ENCODE measurements at places on chromosomes 6 and 20. TPM values are rescaled to one million over a fixed set of nuclear protein-coding genes. Genes with fewer than 3 reads are reported as not detected.
A peak's percentile ranks its signal among the peaks of the same experiment; 100 is the strongest.

DNA sequence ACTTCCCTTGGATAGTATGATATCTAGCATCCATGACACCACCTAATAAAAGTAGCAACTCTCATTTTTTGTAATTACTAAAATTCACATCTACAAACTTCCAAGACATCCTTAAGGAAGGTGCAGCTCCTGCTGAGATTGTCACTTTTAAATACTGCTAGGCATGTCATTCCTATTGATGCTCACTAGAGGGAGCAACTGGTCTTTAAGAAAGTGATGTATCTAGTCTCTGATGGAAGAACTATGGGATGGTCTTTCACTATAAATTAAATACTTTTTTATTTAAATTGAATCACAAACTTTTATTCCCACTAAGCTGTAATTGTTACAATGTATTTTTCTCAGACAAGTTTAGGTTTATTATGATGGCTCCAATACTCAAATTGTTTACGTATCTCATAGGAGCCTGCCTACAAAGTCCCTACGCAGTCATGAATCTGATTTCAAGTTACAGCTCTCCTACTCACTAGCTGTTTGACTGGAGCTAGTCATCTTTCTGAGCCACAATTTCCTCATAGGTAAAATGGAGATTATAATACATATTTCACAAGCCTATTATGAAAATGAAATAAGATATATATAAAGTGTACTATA is 8.1 kb upstream of the TSPYL1 start:
- DNase-seq, result no peak

Gene KCNK16
- not detected for polyA plus RNA-seq

- DNase-seq, result no peak
Observed at GRCh38 chr20:51567622-51568021, 25.1 kb upstream of the NFATC2 start.

DNA sequence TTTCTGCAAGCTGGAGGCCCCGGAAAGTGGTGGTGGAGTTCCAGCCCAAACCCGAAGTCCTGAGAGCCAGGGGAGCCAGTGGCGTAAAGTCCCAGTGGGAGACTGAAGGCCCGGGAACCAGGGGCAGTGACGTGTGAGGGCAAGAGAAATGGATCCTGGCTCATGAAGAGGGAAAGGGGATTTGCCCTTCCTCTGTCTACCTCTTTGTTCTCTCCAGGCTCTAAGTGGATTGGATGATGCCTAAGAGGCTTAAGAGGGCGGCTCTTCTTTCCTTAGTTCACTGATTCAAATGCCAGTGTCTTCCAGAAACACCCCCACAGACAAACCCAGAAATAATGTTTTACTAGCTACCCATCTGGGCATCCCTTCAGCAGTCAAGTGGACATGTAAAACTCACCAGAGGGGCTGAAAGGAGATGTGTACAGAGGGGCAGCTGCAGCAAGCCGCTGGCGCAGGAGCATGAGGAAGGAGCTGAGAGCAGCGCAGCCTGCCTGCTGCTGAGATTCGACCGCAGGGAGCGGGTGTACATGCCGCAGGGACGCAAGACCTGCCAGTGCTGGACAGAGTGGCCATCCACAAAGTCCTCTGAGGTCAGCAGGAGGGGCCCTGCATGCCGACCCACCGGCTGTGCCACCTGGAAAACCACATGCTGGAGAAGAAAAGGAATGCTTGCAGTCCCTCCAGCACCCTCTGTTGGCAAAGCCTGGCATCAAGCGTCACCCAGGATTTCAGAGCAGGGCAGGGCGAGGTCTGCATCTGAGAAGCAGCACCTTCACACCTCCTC is 29.5 kb downstream of the CDYL start:
- peak; percentile 32 for DNase-seq

DNA sequence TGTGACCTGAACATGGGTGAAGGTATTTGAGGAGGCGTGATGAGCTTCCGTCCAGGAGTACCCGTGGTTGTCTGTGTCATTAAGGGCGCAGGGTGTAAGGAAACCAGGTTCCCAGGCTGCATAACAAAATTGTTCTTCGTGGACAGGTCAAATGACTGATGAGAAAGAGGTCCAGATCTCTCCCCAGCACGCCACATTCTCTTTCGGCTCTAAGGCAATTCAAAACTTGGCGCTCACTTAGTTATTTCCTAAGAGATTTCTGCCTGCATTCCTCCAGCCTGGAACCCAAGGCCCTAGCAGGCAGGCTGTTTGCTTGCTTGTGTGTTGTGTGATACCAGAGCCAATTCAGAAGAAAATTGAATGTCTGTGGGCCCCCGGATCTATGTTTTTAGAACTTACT is 139.9 kb downstream of the AGPAT4 start:
- DNase-seq, result no peak

GRCh38 chr6:158131926-158132325 is 36.1 kb downstream of the SERAC1 start:
- no peak for DNase-seq

Gene HLA-DOA
- polyA plus RNA-seq, result 4.2 TPM

Gene DEFB113
- not detected for polyA plus RNA-seq

Gene PLCB1
- 36.5 TPM for polyA plus RNA-seq

DNA sequence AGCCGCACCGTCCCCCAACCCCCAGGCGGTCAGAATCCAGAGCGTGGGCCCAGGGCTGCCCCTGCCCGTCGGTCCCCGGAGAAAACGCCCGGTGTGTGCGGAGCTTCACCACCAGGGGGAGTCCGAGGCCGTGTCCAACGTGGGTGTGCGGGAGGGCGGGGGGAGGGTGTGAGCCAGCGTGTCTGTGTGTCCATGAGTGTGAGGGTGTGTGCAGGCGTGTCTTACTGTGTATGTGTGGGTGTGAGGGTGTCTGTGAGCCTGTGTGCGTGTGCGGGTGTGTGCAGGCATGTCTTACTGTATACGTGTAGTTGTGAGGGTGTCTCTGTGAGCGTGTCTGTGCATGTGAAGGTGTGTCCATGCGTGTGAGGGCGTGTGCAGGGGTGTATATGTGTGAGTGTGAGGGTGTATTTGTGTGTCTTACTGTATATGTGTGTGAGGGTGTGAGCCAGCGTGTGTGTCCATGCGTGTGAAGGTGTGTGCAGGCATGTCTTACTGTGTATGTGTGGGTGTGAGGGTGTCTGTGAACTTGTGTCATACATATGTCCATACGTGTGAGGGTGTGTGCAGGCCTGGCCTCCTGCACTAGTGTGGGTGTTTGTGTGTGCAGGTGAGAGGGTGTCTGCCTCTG is 24.6 kb upstream of the GATA5 start:
- DNase-seq, result no peak

Gene BACH2
- polyA plus RNA-seq, result 12.9 TPM

DNA sequence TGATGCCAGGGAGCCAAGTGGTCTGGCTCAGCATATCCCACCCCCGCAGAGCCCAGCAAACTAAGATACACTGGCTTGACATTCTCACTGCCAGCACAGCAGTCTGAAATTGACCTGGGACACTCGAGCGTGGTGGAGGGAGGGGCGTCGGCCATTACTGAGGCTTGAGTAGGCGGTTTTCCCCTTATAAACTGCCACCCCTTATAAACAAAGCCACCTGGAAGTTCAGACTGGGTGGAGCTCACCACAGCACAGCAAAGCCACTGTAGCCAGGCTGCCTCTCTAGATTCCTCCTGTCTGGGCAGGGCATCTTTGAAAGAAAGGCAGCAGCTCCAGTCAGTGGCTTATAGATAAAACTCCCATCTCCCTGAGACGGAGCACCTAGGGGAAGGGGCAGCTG is 19.4 kb downstream of the TINAG start:
- no peak for DNase-seq

DNA sequence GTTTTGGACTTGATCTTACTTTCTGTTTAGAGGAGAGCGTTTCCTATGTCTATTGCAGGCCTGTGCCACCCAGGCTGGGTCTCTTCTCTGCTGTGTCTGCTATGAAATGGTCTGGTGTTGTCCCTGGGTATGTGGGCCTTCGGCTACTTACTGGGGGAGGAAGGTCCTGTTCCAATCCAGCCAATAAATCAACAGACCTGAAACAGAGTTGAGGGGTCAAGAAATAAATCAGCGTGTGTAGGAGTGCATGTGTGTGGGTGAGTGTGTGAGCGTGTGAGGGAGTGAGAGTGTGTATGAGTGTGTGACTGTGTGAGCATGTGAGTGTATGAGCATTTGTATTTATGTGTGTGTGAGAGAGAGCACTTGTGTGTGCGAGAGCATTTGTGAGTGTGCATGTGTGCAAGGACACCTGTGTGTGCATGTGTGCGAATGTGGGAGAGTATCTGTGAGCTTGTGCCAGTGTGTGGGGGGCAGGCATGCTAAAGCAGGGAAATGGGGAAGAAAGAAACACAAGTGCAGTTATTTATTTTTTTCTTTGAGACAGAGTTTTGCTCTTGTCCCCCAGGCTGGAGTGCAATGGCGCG is 86.3 kb upstream of the PMEPA1 start:
- DNase-seq, result no peak

- DNase-seq, result no peak
Observed at GRCh38 chr20:61871160-61871559, 194.5 kb downstream of the TAF4 start.

GRCh38 chr6:16163535-16164300 is 34.8 kb downstream of the MYLIP start:
- DNase-seq, result no peak

DNA sequence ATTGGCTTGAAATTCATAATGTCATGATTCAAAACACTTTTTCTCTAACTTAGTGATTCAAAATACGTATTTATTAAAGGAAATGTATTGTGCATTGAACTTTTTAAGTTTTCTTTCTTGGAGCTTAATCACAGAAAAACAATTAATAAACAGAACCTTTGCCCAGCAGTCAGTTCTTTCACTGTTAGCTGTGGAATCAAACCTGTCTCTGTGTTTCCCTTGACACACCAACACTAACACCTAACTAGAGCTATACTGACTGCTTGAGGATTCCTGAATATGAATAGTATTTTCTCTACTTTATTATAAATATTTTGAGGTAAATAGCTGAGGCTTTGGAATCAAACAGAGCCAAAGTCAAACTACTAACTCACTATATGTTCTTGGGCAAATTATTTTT is 296.4 kb downstream of the HIVEP2 start:
- no peak for DNase-seq

GRCh38 chr6:135498185-135498841 is 773 bp upstream of the AHI1 start:
- peak; percentile 77 for DNase-seq
